ENCODE measurements at places on chromosomes 5 and 9.
A peak's percentile ranks its signal among the peaks of the same experiment; 100 is the strongest.

- H3K36me3 ChIP-seq = no peaks in the 10 kb centered on the region
- H3K27ac ChIP-seq = no peak overlapping the region
- no peaks in the 10 kb centered on the region for H3K4me1 ChIP-seq
- DNase-seq = no peak
Observed at GRCh38 chr5:107832746-107833145, 162.0 kb upstream of the EFNA5 start.

- H3K36me3 ChIP-seq = no peaks in the 10 kb centered on the region
- DNase-seq = peak; percentile 81
- peaks cover 13% of the 10 kb centered on the region for H3K4me1 ChIP-seq
- no peak overlapping the region for H3K27ac ChIP-seq
- H3K27me3 ChIP-seq = peaks cover 18% of the 10 kb centered on the region
- H3K4me3 ChIP-seq = no peak overlapping the region
Observed at GRCh38 chr9:114507726-114508125, 2.5 kb upstream of the WHRN start.

GRCh38 chr5:81234801-81235200 lies 1.7 kb downstream of the CKMT2 start:
- peaks cover 2% of the 10 kb centered on the region for H3K27me3 ChIP-seq
- H3K36me3 ChIP-seq = no peaks in the 10 kb centered on the region
- no peak overlapping the region for H3K4me3 ChIP-seq
- H3K4me1 ChIP-seq = peaks cover 7% of the 10 kb centered on the region

- H3K27ac ChIP-seq = no peak overlapping the region
- H3K4me1 ChIP-seq = peaks cover 79% of the 10 kb centered on the region
- peak; percentile 80 for DNase-seq
- peaks cover 3% of the 10 kb centered on the region for H3K36me3 ChIP-seq
- peak overlapping the region; percentile 26 for H3K4me3 ChIP-seq
Observed at GRCh38 chr9:134344068-134344799, 18.0 kb downstream of the RXRA start.

GRCh38 chr9:136977223-136977622 lies at the start of gene PTGDS:
Gene PTGDS (plus strand): TSS chr9:136977504. CDS start chr9:136977579, 75 bp downstream.
- H3K27ac ChIP-seq = no peak within 1 kb of the TSS
- H3K36me3 ChIP-seq = no peaks in the 10 kb centered on the region
- peaks cover 40% of the 10 kb centered on the region for H3K4me1 ChIP-seq
- H3K4me3 ChIP-seq = no peak within 1 kb of the TSS

DNA sequence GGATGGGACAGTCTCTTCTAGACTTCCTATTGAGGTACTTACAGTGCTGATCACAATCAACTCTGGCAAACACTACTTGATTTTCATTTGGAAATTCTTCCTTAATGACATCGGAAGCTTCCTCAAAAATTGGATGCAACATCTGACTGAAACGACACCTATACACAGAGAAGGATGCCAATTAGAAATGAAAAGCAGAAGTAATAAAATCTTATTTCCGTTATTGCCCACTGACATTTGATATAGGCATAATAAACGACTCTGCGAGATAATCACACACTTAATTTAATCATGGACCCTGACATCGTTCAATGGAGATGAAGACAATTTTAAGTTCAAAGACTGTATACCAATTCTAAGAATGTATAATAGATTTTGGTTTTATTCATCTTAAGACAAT lies 46.4 kb downstream of the ERP44 start:
- H3K36me3 ChIP-seq = peaks cover 32% of the 10 kb centered on the region
- H3K27ac ChIP-seq = no peak overlapping the region
- no peak overlapping the region for H3K4me3 ChIP-seq
- DNase-seq = peak; percentile 20

DNA sequence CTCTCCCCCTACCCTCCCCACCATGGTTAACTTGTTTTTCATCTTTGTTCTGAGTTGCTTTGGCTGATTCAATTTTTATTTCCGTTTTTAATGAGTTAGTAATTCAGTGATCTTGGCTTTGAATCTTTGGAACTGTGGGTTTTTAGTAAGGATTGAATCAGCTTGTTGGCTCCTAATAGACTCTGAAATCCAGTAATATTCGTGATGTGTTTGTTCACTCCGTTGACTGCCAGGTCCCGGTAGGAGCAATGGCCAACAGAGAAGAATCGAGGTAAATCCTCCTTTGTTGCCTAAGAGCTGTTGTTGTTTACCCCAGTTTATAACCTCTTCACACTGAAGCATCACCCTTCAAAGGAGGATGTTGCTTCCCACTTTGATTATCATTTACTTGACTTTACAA lies 92.7 kb downstream of the PCSK1 start:
- H3K4me1 ChIP-seq = peaks cover 2% of the 10 kb centered on the region
- no peak overlapping the region for H3K4me3 ChIP-seq
- H3K27ac ChIP-seq = no peak overlapping the region
- H3K36me3 ChIP-seq = no peaks in the 10 kb centered on the region
- no peaks in the 10 kb centered on the region for H3K27me3 ChIP-seq
- no peak for DNase-seq

- DNase-seq = peak; percentile 50
- H3K4me3 ChIP-seq = no peak overlapping the region
Observed at GRCh38 chr9:93003552-93004407, 54.7 kb upstream of the SUSD3 start.

DNA sequence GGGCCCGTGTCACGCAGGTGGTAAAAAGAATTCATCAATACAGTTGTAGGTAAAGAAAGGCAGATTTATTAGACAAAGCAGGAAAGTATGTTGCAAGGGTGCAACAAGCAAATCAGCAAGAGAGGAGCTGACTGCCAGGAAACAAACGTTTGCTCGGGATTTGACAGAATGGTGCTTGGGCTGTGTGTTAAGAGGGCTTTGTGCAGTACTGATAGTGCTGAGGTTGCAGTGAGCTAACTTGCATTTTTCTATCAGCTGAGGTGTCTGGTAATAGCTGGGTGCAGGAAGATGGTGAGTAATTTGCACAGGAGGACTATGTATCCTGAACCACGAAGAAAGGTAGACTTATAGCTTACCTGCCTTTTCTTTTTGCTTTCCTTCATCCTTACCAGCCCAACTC lies 3.9 kb upstream of the RARS1 start:
- no peak overlapping the region for H3K4me3 ChIP-seq
- H3K36me3 ChIP-seq = no peaks in the 10 kb centered on the region
- no peak overlapping the region for H3K27ac ChIP-seq
- no peaks in the 10 kb centered on the region for H3K27me3 ChIP-seq

GRCh38 chr9:122218935-122219855 lies 9.6 kb downstream of the LHX6 start:
- DNase-seq = peak; percentile 95
- no peak overlapping the region for H3K27ac ChIP-seq
- peaks cover 7% of the 10 kb centered on the region for H3K4me1 ChIP-seq
- peak overlapping the region; percentile 36 for H3K4me3 ChIP-seq
- peaks cover under 1% of the 10 kb centered on the region for H3K36me3 ChIP-seq

- no peak for DNase-seq
- no peaks in the 10 kb centered on the region for H3K27me3 ChIP-seq
- H3K27ac ChIP-seq = no peak overlapping the region
- H3K4me3 ChIP-seq = no peak overlapping the region
- H3K36me3 ChIP-seq = no peaks in the 10 kb centered on the region
Observed at GRCh38 chr9:76664120-76664519, 100.1 kb upstream of the PCA3 start.

- no peak for DNase-seq
- no peak overlapping the region for H3K4me3 ChIP-seq
- no peaks in the 10 kb centered on the region for H3K36me3 ChIP-seq
- H3K27me3 ChIP-seq = no peaks in the 10 kb centered on the region
- H3K4me1 ChIP-seq = no peaks in the 10 kb centered on the region
Observed at GRCh38 chr5:143501310-143502044, 98.0 kb upstream of the NR3C1 start.

- no peak overlapping the region for H3K27ac ChIP-seq
- no peaks in the 10 kb centered on the region for H3K4me1 ChIP-seq
- no peak overlapping the region for H3K4me3 ChIP-seq
- H3K36me3 ChIP-seq = no peaks in the 10 kb centered on the region
Observed at GRCh38 chr9:109973336-109973735, 193.3 kb downstream of the PALM2AKAP2 start.

GRCh38 chr5:95713960-95714710 lies 17.0 kb upstream of the RHOBTB3 start:
- H3K4me1 ChIP-seq = peaks cover 10% of the 10 kb centered on the region
- no peak overlapping the region for H3K27ac ChIP-seq
- no peaks in the 10 kb centered on the region for H3K36me3 ChIP-seq
- H3K4me3 ChIP-seq = no peak overlapping the region
- no peaks in the 10 kb centered on the region for H3K27me3 ChIP-seq
- no peak for DNase-seq

GRCh38 chr9:4356306-4356705 lies 56.4 kb upstream of the GLIS3 start:
- no peaks in the 10 kb centered on the region for H3K4me1 ChIP-seq
- no peaks in the 10 kb centered on the region for H3K27me3 ChIP-seq
- no peaks in the 10 kb centered on the region for H3K36me3 ChIP-seq
- H3K27ac ChIP-seq = no peak overlapping the region

DNA sequence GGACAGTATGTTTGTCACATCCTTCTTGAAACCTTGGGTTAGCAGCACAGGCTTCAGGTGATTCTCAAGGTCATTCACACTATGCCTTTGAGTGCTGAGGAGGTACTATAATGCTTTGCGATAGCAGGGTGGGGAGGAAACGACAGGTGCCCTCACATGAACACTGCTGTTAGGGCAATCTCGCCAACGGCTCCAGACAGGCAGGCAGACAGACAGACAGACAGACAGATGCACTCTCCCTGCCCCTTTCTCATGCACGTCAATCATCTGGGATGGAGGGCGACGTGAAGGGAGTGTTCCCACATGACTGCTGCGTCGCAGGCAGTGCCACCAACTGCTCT lies 82.9 kb downstream of the RAPGEF1 start:
- no peak for DNase-seq
- H3K4me1 ChIP-seq = peaks cover 40% of the 10 kb centered on the region

DNA sequence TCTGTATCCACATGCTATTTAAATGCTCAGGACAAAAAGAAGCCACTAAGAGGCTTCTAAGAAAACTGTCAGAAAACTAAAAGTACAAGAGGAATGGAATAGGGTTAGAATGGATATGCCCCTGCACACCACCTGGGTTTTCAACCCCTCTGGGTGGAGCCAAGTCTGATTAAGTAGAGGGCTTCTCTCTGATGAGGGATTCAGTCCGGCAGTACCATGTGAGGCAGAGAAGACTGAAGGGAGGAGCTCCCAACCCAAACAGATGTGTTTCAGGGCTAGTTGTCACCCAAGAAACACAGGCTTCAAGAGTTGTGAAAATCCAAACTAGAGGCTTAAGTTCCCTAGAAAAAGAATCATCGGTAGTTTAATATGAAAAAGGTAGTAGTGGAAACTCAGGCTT lies 12.5 kb downstream of the NREP start:
- no peaks in the 10 kb centered on the region for H3K27me3 ChIP-seq
- no peak overlapping the region for H3K4me3 ChIP-seq

DNA sequence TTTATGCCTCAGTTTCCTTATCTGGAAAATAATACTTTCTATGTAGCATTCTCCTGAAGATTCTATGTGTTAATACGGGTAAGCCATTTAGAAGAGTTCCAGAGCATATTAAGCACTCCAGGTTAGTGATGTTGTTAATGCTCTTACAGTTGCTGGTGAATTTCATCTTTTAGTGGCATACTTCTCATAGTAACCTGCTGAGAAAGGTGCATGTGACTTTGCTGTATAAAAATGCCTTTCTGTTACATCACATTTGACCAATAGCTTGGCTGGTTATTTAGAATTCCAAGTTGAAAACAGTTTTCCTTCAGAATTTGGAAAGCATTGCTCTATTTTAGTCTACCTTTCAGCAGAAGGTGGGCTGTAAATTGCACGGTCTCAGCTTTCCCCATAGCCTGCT lies 27.2 kb downstream of the GCNT1 start:
- H3K4me1 ChIP-seq = peaks cover 29% of the 10 kb centered on the region
- H3K4me3 ChIP-seq = no peak overlapping the region
- no peaks in the 10 kb centered on the region for H3K27me3 ChIP-seq

DNA sequence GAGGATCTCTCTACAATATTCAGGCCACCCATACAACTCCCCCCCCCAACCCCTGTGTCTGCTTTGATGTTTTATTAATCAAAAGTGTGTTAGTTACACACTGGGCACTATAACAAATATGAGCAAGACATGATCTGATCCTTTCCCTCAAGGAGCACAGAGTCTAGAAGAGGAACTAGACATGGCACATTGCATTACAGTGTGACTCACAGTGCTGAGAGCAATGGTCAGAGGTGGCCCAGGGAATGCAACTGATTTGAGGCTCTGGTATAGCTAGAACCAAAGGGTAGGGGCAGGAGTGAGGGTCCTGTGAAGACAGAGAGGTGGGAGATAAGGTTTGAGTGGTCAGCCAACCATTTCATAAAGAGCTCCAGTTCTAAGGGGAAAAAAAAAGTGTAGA lies 539.2 kb downstream of the ACTL7B start:
- no peak overlapping the region for H3K4me3 ChIP-seq
- no peak for DNase-seq
- no peak overlapping the region for H3K27ac ChIP-seq
- H3K27me3 ChIP-seq = no peaks in the 10 kb centered on the region
- H3K36me3 ChIP-seq = no peaks in the 10 kb centered on the region

GRCh38 chr5:102858221-102858620 lies 103.1 kb downstream of the PAM start:
- DNase-seq = peak; percentile 34
- no peak overlapping the region for H3K27ac ChIP-seq
- no peaks in the 10 kb centered on the region for H3K36me3 ChIP-seq

DNA sequence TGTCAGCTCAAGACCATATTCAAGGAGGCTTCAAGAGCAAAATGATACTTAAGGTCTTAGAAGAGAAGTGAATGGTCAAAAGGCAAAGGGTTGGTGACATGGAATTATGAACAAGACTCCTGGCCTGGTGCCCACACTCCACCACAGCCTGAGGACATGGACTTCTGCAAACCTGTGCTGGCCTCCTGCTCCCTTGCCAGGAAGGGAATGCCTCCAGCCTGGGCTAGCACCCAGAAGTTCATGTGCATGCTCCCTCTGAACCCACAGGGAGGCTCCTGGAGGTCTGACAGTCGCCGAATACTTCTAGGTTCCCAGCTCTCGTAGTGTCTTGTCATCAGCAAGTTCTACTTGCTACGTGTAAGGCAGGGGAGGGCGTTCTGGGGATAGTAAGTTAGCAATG lies 156.7 kb downstream of the FSTL4 start:
- no peak for DNase-seq
- H3K27me3 ChIP-seq = peaks cover 4% of the 10 kb centered on the region
- H3K4me3 ChIP-seq = no peak overlapping the region
- H3K27ac ChIP-seq = no peak overlapping the region

DNA sequence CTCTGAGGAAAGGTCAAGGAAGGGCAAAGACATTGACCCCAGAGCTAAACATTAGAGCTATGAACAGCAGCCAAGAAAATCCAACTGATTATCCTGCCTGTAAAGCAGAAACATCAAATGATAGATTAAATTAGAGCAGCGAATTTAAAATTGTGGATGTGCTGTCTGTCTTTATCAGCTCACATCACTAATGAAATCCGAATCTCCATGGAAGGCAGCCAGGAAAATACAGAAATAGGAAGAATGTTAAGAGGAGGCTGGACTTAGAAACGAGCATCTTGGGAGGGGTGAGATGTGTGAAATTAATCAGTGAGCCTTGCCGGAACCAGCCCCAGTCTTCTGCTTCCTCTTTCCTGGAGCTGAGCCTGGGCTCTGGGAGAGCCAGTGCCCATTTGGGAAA lies 191.0 kb downstream of the PJA2 start:
- no peaks in the 10 kb centered on the region for H3K27me3 ChIP-seq
- H3K4me1 ChIP-seq = no peaks in the 10 kb centered on the region
- no peak overlapping the region for H3K4me3 ChIP-seq

GRCh38 chr9:123561046-123561445 lies 205.0 kb downstream of the CRB2 start:
- H3K36me3 ChIP-seq = no peaks in the 10 kb centered on the region
- no peak for DNase-seq
- H3K4me3 ChIP-seq = no peak overlapping the region
- H3K27me3 ChIP-seq = no peaks in the 10 kb centered on the region
- H3K4me1 ChIP-seq = no peaks in the 10 kb centered on the region

All from common myeloid progenitor, CD34-positive (primary cell).